ENCODE measurements at places on chromosomes 6 and 20.

DNA sequence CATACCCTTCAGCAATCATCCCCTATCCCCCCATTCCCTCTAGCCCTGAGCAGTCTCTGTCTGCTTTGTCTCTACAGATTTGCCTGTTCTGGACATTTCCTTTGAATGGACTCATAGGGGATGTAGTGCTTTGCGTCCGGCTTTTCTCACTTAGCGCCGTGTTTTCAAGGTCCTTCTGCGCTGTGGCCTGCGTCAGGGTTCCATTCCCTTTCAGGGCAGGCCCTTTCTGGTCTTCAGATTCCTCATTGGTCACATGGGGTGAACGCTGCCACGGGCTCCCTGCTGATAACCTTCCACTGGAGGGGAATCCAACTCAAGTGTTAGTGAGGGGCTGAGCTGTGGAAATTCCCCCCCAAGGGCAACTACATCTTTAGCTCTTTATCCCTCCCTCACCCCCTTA lies 36.4 kb upstream of the APCDD1L start:
- no peak for DNase-seq

- no peak for DNase-seq
These were observed 23.0 kb downstream of the IL17F start for GRCh38 chr6:52221302-52221701.

GRCh38 chr6:35590622-35591066 lies 77.9 kb upstream of the TULP1 start:
- no peak for DNase-seq

DNA sequence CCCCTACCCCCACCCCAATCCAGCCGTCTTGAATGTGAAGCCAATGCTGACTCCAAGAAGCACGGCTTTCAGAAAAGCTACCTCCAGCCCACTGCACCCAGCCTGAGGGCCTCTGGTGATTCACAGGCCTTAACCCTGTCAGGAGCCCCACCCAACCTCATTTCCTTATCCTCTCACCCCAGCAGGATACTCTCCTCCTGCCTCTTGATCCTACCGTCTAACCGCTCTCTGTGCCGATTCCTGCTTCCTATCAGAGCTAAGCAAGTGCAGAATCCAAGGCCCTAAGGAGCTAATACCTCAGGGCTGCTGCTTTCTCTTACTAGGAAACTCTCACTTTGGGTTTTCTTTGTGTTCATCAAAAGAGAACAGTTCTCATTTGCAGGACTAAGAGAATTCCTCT lies 47.2 kb downstream of the TRERF1 start:
- DNase-seq = no peak

- DNase-seq = no peak
These were observed 10.0 kb downstream of the HBS1L start for GRCh38 chr6:135044639-135045038.

DNA sequence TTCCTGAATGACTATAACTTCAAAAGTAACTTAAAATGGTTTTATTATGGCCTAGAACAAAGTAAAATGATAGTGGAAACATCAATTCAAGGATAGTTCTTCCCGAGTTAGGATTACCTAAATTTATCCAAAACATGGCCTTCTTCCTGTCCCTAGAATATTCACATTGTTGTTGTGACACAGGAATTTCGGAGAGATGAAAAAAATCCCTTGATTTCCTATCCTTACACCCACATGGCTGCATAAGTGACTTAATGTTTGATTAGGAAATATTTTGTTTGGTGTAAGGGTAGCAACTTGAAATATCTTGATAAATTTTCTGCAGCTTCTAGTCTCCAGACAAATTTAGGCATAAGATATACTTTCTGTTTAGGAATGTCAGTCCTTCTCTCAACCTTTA lies 27.8 kb downstream of the ZNF451 start:
- DNase-seq = no peak

DNA sequence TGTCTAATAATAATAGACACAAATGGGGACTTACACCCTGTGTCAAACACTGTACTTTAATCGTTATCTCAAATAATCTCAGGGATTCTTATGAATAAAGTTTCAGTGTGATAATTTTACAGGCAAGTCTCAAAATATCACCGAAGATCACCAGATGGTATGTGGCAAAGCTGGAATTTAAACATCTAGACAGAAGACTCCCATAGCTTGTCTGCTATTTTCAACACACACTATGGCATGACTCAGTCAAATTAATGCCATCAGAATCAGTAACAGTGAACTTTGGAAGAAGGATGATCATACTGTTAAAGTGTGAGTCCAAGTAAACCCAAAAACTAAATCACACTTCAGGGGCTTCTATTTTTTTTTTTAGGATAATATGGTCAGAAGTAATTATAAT lies 867.6 kb upstream of the FLRT3 start:
- no peak for DNase-seq

GRCh38 chr6:99614430-99615186 lies 8.0 kb downstream of the PRDM13 start:
- no peak for DNase-seq

- no peak for DNase-seq
These were observed 64.0 kb upstream of the RNF146 start for GRCh38 chr6:127202676-127203075.

DNA sequence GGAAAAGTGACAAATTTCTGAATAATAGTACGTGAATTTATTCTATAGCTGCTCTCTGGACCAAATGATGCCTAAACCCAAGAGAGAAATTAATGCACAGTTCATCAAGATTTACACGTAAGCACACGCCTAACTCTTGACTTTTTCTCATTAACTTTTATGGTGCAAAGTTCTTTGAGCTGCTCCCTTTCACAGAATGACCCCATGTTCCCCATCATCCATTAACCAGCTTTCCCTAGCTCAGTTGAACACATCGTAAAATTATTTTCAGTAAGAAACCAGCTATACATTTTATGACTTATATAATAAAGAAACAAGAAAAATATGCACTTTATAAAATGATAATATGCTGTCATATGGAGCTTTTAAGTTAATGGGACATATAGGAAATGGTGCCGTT lies 54.3 kb downstream of the ID4 start:
- DNase-seq = no peak

DNA sequence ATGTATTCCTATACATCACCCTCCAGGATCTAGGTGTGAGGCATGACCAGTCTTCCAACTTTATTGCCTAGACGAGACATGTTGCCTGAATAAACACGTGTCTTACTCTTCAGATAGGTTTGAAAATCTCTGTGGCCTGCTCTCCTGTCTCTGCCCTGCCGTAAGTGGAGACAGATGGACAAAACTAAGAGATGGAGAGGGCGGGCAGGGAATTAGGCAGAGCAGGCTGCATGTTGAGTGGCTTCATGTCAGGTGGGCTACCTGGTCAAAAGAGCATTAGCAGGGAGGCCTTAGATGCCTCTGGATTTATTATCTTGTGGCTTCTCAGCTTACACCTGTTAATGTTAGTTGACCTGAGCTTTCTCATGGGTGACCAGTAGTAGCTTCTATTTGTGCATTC lies 59.0 kb upstream of the TULP4 start:
- DNase-seq = no peak

GRCh38 chr6:150208611-150209352 lies 65.9 kb downstream of the PPP1R14C start:
- no peak for DNase-seq

DNA sequence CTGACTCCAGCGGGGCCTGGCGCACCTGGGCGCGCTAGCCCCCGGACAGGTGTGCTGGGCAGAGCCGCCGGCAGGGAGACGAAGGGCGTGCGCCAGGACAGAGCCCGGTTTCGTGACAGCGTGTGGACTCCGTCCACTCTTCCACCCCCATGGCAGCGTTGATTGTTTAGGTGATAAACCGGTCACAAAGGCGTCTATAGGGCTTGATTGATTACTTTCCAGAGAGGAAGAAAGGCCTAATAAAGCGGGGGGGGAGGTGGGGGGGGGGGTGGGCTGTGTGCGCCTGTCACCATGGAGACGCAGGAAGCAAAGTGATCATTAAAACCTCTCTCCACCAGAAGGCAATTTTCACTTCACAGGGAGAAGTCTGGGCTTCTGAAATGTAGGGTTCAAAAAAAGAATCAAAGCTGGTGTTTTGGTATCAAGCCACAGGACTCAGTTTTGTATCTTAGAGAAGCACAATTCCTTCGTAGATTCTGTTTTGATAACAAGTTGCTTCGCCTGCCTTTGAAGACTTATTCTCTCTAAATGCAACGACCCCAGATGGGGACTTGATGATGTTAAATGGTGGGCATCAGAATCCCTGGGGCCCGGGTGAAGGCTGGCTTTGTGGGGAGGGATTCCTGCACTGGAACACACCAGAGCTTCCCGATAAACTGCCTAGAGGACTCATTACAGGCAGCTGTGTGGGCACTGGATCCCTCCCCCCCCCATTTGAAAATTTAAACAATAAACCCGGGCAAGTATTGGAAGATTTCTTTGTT lies 1.4 kb downstream of the PHACTR3 start:
- no peak for DNase-seq

DNA sequence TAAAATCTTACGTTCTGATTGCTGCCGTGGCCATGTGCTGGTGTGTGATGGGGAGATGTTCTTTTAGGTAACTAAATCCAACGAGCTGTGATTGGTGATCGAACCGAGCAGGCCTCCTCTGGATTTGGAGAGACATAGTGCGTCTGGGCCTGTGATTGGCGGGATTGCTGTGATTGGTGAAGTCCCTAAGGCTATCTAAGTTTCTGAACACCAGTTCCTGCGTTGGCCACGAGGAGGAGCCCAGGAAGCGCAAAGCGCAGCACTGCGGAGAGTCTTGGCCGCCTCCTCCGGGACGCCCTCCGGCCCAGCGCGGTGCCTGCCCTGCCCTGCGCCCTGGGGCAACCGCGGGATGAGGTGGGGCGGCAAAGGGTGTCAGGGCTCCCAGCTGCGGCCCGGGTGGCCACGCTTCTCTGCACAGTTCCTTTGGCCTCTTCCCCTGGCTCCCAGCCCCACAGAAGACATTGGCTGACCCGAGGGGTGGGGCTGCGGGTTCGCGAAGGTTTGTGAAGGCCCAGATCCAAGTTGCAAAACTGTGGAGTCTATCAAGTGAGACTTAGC lies 33.0 kb downstream of the HNF4A start:
- no peak for DNase-seq

GRCh38 chr20:24448170-24448569 lies 21.3 kb upstream of the SYNDIG1 start:
- no peak for DNase-seq

DNA sequence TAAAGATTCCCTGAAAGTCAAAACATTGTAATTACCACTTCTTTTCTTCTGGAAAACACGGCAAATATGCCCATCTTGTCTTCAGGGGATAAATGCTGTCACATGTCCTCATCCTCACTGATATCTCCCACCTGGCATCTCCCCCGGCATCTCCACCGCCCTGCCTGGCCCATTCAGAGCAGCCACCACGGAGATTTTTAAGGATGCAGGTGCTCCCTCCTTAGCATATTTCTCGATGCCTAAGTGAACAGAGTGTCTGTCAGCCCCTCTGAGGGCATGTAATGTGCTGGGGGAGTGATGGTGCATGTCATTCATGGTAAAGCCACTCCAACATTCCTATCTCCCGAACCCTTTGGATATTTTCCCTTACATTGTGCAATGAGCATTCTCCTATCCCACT lies 215.5 kb downstream of the PREX1 start:
- DNase-seq = no peak

GRCh38 chr6:5670811-5671561 lies 335.7 kb downstream of the NRN1 start:
- peak; percentile 28 for DNase-seq

- peak; percentile 16 for DNase-seq
These were observed 195.0 kb upstream of the CEP162 start for GRCh38 chr6:84422380-84422968.

- no peak for DNase-seq
These were observed 669 bp upstream of the TMEM30A start for GRCh38 chr6:75285283-75285639.

GRCh38 chr20:51995551-51995951 lies 193.2 kb upstream of the SALL4 start:
- DNase-seq = no peak

Measured in HepG2 (cell line).